Smooth muscle cell of the brain vasculature (primary cell): ENCODE measurements at places on chromosomes 4 and X.

DNA sequence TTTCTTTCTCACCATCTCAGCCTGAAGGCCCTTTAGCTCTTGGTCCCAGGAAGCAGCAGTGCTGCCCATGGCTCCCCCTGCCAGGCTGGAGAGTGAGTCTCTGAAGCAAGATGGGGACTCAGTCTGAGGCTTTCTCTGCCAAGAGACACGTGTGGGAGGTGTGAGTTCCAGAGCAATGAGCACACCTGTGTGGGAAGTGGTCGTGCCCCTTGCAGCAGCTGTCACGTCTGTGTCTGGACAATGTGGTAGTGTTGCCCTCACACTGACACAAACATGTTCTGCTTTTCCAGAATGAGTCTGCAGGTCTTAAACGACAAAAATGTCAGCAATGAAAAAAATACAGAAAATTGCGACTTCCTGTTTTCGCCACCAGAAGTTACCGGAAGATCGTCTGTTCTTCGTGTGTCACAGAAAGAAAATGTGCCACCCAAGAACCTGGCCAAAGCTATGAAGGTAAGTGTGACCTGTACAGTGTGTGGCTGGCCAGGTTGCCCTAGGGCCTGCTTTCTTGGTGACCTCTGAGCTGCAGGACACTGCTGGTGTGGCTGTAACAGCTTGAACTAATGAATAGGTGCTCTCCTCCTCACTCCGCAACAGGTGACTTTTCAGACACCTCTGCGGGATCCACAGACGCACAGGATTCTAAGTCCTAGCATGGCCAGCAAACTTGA is 1.9 kb downstream of the TACC3 start:
- no peak for DNase-seq

DNA sequence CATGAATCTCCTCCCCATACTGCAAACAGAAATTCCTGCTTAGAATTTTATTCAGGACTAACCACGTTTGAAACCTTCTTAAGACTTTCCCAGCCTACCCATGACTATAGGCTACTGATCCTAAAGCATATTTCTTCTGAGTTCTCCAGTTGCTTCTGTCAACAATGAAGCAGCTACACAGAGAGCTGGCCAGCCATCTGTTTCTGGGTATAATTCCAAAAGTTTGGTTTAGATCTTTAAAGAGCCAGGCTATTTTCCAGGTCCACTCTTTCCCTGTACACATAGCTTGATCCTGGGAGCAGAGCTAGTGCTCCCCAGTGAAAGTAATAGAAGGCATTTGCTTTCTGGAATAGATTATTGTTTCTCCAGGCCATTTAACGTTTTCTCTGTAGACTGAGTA is 4.0 kb upstream of the ITM2A start:
- no peak for DNase-seq

GRCh38 chrX:102659790-102660757 is 8.8 kb downstream of the GPRASP1 start:
- DNase-seq, result peak; percentile 31

DNA sequence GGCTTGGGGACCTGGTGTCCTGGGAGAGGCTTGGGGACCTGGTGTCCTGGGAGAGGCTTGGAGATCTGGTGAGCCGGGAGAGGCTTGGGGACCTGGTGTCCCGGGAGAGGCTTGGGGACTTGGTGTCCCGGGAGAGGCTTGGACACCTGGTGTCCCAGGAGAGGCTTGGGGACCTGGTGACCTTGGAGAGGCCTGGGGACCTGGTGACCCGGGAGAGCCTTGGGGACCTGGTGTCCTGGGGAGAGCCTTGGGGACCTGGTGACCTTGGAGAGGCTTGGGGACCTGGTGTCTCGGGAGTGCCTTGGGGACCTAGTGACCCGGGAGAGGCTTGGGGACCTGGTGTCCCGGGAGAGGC is 12.6 kb downstream of the SHOX start:
- no peak for DNase-seq

DNA sequence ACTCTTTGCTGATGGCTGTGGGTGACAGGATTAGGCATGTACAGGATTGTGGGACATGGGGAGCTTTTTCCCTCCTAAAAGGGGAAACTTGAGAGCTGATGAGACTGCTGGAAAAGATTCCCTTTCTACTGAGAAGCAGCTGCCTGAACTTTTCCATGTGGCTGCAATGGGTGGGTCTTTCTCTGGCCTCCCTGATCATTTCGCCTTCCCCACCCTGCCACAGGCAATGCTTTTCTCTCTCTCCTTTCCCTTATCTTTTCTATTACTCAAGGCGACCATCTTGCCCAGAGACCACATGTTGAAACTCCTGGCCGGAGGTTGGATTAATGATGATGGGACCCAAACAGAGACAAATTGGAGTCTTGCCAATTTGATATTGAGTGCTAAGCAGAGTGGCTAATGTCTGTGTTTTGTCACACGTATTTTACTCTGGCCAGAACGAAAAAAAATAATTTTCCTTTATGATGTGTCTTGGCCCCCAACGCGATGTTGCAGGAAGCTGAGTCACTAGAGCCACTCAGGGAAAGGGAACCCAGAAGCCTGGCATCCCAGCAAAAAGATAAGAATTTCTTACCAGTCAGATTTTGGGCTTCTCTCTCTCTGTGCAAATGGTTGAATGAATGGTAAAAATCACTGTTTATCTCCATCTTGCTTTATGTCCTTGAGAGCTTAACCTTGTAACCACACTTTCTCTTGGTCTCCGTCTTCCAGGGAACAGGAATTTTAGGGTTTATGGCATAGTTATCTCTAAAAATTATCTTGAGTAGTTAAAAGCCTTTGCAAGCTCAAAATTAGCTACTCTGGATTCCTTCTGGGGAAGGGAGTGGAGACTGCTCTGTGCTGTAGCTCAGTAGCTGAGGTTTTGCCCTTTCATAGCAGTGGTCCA is 19.4 kb upstream of the ATP8A1 start:
- no peak for DNase-seq

GRCh38 chrX:5648941-5649568 is 579.6 kb downstream of the NLGN4X start:
- no peak for DNase-seq

- no peak for DNase-seq
Observed at GRCh38 chr4:150986085-150986484, 29.0 kb downstream of the LRBA start.

- no peak for DNase-seq
Observed at GRCh38 chrX:10104958-10105658, 51.7 kb upstream of the CLCN4 start.

GRCh38 chr4:142365391-142365790 is 480.7 kb downstream of the INPP4B start:
- no peak for DNase-seq

DNA sequence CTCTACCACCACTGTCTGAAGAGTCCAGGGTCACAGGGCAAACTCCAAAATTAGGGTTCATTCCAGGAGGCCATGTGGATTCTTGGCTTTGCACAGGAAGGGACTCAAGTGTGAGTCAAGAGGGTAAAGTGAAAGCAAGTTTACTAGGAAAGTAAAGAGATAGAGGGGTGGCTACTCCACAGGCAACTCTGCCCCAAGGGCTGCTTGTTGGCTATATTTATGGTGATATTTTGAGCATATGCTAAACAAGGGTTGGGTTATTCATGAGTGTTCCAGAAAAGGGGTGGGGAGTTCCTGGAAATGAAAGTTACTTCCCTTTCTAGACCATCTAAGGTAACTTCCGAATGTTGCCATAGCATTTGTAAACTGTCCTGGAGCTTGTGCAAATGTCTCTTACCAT is 1222.0 kb upstream of the TENM3 start:
- no peak for DNase-seq

- DNase-seq, result no peak
Observed at GRCh38 chrX:23952391-23952790, 44.6 kb downstream of the CXorf58 start.

DNA sequence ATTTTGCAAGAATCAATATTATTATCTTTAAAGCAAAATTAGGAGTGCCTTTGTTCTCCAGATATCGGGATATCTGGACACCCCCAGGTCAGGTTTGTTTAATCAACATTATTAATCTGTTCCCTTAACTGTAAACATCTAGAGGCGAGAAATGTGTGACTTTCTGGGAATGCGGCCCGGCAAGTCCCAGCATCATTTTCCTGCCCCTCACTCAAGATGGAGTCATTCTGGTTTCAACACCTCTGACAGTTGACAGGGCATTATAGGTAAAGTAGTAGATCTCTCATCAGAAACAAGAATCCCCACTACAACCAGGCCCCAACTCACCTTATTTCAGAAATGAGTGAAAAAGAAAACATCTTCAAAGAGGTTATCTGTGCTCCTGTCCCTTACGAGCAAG is 331.6 kb upstream of the ZFP42 start:
- no peak for DNase-seq

DNA sequence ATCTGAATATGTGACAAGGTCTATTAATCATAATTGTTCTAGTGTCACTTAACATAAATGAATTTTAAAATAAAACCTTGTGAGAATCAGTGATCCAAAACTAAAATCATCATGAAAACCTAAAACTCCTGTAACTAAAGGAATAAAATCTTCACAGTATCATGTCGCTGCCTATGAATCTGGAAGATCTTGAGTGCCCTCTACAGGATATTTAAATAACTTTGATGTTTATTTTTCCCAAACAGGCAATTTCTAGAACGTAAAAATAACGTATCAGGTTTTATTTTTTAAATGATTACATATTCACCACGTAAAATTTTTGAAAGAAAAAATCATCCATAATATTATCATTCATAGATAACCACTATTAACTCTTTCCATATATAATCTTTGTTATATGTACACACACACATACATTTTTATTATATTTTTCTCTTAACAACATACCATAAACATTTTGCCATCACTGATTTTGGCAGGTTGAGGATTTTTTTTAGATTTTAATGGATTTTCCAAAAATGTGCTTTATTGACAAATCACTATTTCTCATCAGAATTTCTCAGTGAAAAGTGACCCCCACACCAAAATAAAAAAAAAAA is 79.6 kb downstream of the COMMD8 start:
- no peak for DNase-seq

- DNase-seq, result no peak
Observed at GRCh38 chr4:10750714-10751113, 66.1 kb upstream of the CLNK start.

GRCh38 chr4:124415146-124415545 is 297.4 kb downstream of the ANKRD50 start:
- no peak for DNase-seq

- no peak for DNase-seq
Observed at GRCh38 chr4:1765409-1766072, 27.6 kb upstream of the FGFR3 start.

- DNase-seq, result peak; percentile 13
Observed at GRCh38 chrX:138745196-138745595, 33.7 kb upstream of the FGF13 start.

DNA sequence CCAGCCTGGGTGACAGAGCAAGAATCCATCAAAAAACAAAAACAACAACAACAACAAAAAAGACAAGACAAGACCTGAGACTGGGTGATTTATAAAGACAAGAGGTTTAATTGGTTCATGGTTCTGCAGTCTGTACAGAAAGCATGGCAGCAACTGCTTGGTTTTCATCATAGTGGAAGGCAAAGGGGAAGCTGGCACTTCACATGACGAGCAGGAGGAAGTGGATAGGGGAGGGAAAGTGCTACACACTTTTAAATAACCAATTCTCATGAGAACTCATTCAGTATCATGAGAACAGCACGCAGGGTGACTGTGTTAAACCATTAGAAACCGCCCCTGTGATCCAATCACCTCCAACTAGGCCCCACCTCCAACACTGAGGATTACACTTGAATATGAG is 28.4 kb upstream of the SLC10A7 start:
- no peak for DNase-seq

GRCh38 chr4:107497054-107497453 is 223.0 kb downstream of the PAPSS1 start:
- no peak for DNase-seq

DNA sequence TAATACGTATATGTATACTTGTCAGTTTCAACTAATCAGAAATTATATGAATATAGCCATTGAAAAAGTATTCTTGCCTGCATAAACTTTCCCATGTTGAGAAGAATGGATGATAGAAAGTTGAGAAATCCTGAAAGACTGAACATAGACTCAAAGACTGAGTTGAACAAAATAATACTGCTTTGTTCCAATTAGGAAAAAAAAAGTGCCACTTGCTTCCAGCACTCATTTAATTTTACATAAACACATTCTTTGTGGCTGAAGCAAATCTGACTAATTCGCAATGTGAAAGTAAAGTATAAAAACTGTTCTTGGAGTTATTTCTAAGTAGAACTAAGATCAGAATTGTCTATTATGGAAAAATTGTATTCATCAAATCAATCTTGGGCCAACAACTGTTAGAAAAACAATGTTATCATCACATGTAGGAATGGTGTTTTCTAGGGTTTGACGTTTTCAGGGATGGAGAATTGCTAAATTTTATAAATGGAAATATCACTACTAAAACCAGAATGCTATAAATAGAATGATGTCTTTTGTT is 2334.6 kb downstream of the PCDH7 start:
- no peak for DNase-seq

DNA sequence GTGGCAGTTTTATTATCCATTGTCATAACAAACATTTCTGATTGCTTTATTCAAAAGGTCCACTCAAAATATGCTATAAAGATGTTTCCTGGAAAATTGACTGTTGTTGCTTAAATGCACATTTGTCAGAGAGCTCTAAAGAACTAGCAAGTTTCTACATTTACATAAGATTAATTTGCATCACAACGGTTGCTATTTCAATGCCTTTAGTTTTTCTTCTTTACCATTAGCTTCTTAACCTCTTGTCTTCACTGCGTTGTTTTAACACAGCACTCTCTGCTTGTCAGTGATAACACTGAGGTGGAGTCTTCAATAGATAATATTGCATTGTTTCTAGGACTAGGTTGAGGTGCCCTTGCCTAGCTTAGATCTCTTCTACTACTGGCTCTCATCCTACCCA is 76.7 kb upstream of the GALNT7 start:
- DNase-seq, result no peak

GRCh38 chr4:7297374-7297773 is 105.0 kb downstream of the SORCS2 start:
- DNase-seq, result no peak

- no peak for DNase-seq
Observed at GRCh38 chrX:117995378-117995777, 121.2 kb downstream of the KLHL13 start.

DNA sequence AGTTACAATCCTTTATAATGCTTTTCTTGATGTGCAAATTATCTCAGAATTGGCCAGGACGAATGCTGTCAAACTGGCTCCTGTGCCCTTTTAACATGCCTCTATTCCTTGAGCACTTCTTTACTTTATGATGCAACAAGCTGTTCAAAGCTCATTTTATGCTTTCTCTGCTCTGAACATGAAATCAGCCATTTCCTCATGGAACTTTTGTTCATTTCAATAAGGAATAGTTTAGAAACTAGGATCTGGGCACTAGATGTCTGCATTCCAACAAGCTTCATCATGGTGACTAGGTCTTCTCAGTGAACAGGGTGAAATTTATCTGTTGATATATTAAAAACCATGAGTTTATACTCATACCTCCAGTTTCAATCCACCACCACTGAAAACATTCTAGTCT is 87.3 kb upstream of the TEX13A start:
- DNase-seq, result no peak
